ENCODE measurements at places on chromosomes 1 and 21.

GRCh38 chr1:157270705-157271274 lies 132.6 kb upstream of the ETV3 start:
- no peak for DNase-seq

- DNase-seq: no peak
Observed at GRCh38 chr1:153537376-153537730, 1.6 kb upstream of the S100A6 start.

DNA sequence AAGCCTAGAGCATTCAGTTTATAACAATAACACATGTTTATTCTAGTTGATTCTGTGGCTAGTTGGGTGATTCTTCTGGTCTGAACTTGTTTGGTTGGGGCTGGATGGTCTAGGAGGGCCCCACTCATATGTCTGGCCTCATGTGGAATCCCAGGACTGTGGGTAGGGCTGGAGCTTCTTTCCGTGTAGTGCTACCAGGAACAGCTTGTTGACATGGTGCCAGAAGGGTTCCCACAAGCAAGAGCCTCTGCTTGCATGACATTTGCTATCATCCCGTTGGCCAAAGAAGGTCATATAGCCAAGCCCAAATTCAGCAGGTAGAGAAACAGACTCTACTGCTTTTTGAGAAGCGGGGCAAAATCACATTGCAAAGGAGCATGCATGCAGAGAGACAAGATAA lies 67.6 kb upstream of the PPP2R5A start:
- no peak for DNase-seq

DNA sequence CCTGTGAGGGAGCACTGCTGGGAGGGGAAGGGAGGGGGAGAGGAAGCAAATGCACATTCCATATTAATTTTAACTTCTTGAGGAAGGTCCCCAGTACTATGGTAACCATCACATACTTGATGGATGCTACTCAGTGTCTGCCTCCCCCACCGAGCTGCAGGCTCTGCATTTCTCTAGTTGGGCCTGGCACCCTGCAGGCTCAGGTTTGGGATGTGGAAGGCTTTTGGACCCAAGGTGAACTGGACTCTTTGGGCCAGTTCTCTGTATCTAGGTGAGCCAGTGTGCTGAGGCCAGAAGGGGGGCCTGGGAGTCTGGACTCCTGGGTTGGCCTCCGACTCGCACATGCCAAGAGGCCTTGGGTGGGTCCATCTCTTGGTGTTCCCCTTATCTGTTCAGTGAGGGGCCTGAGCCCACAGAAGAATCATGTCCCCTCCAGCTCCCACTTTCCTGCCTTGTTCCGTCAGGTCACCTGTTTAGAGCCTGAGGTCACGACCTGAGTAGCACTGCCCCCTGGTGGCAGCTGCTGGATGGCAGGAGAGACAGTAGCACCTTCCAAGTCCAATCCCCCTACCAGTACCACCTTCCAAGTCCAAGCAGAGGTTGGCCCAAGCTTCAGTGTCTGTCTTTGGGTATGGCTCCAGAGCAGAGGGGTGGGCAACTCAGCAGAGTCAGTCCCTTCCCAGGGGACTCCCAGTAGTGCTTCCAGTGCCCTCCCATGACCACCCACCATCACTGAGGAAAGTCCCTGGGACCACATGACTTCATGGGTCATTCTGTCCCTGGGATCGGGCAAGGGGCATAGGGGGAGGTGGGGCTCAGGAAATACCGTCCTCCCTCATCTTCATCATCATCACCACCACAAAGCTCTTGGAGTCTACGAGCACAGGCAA lies 241.8 kb downstream of the TRABD2B start:
- DNase-seq: peak; percentile 15
